ENCODE measurements at places on chromosomes 3 and 15.

DNA sequence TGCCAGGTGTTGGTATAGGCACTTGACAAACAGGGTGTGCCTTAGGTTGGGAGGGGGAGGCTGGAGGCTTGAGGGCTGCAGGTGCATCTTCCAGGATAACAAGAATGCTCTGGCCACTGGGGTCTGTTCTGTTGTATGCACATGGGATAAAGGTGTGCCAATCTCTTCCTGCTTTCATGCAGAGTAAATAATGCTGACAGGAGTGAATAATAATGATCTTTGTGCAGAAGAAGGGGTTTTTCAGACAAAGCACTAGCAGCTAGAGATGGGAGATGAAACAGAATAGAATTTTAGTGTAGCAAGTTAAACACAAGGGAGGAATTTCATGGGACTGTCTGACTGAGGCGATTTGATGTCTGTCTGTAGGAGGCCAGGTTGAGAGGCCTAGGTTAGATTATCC, 1.9 kb upstream of the ROPN1 start:
- DNase-seq: no peak

- no peak for DNase-seq
Measured at GRCh38 chr3:45616158-45616557, 21.6 kb downstream of the LIMD1 start.

- DNase-seq: no peak
Measured at GRCh38 chr15:50712018-50712417, 25.4 kb upstream of the TRPM7 start.

- peak; percentile 8 for DNase-seq
Measured at GRCh38 chr3:185176750-185177359, 24.0 kb upstream of the C3orf70 start.

GRCh38 chr3:145058483-145058882, 1086.9 kb downstream of the DIPK2A start:
- no peak for DNase-seq

DNA sequence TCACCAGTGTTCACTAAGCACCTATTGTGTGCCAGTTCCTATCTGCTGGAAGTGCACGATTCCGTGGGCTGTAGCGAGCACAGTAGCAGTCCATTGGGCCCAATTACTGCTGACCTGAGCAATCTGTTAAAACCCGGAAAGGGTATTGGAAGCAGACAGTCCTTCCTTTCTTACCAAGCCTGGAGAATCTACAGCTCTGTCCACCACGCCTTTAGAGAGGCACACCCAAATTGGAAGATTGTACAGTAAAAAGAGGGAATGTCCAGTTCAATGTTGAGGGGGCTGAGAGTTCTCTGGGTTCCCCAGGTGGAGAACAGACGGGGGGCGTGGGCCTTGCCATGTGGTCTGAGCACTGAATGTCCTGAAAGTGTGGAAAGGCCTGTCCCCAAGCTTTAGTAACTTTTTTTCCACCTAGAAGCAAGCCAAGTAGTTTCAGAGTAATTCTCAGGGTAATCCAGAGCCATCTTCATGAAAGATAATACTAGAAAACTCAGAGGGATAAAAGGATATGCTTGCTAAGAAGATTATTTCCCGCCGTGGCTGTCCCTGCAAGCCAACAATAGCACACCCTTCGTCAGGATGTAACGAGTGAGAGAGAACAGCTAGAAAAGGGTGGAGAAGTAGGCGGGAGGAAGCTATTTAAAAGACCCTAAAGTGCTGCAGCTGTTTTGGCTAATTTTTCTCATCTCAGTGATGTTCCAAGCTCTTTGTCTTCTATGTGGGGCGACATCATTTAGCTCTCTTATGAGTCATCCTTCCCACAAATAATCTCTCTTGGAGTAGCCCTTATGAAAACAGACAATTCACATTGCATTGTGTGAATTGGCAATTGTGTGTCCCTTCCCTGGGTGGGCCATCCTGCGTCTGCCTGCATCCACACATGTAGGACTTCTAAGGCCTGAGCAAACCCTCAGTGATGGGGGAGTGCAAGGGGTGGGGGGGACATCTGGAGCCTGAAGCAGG, 181.0 kb downstream of the ATG7 start:
- DNase-seq: no peak

GRCh38 chr15:73994912-73995622, 551 bp downstream of the PML start:
- DNase-seq: no peak

DNA sequence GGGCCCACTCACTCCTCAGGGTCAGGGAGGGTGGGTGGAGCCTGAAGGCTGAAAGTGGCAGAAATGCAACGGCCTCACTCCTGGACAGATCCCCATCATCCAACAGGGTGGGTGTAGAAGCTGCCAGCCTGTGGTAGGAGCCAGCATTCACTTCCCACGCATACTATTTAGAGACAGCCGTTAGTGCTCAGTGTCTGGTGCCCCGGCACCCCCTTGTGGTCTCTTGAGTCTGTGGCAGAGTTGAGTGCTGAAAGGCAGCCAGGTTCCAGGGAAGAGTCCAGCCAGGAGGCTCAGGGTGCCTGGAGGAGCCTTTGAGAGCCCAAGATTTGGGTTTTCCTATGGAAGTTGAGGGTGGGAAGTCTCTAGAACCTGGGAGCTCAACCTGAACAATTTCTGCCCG, 2.1 kb upstream of the GNAT1 start:
- DNase-seq: no peak

GRCh38 chr3:152474585-152474984, 205.9 kb downstream of the MBNL1 start:
- no peak for DNase-seq

- DNase-seq: no peak
Measured at GRCh38 chr3:21641959-21642358, 109.1 kb downstream of the ZNF385D start.

GRCh38 chr15:89017370-89018066, 70.7 kb upstream of the ABHD2 start:
- peak; percentile 79 for DNase-seq

DNA sequence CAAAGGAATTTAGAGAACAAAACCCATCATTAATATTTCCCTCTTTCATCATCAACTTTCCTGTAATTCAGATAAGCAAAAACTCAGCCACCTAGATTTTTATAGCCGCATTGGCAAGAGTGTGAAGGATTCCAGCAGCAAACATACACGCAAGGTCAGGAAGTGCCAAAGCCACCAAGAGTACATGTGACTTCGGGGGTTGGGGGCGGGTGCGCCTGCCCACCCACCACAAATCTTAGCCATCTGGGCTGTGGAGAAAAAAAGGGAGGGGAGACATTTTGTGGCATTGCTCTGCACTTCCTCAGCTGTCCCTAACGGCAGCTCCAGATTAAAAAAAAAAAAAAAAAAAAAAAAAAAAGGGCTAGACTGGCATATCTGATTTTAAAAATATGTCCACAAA, 148.4 kb downstream of the TNIK start:
- DNase-seq: no peak

DNA sequence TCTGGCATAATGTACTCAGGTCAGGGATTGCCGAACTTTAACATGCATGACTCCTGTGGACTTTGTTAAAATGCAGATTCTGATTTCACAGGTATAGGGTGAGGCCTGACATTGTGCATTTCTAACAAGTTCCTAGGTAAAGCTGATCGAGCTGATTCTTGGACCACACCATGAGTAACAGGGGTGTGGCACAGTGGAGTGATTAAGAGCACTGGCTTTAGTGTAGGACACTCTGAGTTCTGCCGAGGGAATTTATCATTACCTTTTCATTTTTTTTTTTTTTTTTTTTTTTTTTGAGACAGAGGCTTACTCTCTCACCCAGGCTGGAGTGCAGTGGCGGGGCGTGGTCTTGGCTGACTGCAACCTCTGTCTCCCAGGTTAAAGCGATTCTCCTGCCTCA, 169.3 kb downstream of the ADAMTS9 start:
- no peak for DNase-seq

- no peak for DNase-seq
Measured at GRCh38 chr3:179768080-179768479, 115.2 kb downstream of the USP13 start.

DNA sequence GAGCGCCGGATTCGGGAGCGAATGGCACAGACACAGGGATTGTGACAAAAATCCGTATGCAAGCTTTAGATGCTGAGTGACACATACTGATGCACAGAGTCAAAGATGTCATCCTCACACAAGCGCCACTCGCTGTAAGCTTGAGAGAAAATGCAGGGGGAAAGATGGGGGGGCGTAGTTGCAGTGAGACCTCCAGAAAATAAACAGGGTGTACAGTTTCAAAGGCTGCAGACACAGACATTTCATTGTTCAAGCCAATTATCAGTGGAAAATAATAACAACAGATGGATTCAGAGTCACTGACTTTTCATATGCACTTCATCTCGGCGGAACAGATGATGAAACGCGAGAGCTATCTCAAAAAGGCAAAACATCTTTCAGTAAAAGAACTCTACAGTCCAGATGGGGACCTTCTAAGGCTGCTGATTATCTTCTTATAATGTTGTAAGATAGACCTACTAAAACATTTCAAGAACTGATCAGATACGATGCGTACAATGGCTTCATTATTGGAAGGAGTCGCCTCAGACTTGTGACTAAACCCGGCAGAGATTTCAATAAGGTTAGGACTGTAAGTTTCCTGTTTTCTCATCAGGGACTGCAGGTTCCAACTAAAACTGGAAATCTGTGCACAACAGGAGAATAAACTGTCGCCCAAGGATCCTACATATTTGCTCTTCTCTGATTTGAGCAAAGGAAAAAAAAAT, 275.4 kb downstream of the FOXP1 start:
- DNase-seq: no peak

DNA sequence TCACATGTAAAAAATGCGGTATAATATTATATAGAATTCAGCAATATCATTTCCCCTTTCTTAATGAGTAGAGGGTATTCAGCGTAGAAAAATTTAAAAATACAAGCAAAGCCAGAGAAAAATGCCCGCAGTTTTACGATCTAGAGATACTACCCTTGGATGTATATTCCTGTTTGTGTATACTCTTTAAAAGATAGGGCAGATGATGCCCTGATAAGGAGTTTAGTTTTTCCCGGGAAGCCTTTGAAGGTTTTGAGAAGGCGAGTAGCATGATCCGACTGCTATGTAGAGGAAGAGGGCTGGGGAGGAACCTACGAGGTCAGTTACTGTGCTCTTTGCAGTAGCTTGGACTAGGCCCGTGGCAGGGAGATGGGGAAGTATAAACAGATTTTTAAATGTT, 1.2 kb downstream of the YEATS2 start:
- no peak for DNase-seq

GRCh38 chr15:88061452-88061851, 195.1 kb downstream of the NTRK3 start:
- DNase-seq: no peak

Data from stimulated activated CD8-positive, alpha-beta memory T cell treated with anti-CD3 and anti-CD28 coated beads, Interleukin-2, amount 100 ng/mL, for 48 hours (primary cell).